ENCODE measurements at places on chromosomes 6 and 20. TPM values are rescaled to one million over a fixed set of nuclear protein-coding genes. Genes with fewer than 3 reads are reported as not detected.

The SYTL3 gene
- 4.6 TPM for total RNA-seq

The PRR18 gene
- total RNA-seq, result not detected

The GRM1 gene
- 0.17 TPM for total RNA-seq

The PBOV1 gene
- not detected for total RNA-seq

The ANKEF1 gene
- total RNA-seq, result 3.5 TPM

The KIF25 gene
- 0.26 TPM for total RNA-seq

The GNAS-AS1 gene
- total RNA-seq, result 0.33 TPM

The BPIFA1 gene
- total RNA-seq, result not detected

The GATA5 gene
- total RNA-seq, result 0.26 TPM

The SIRPB1 gene
- 0.17 TPM for total RNA-seq

The C6orf58 gene
- total RNA-seq, result not detected

The DOK5 gene
- total RNA-seq, result 16.9 TPM

The TULP4 gene
- 88.2 TPM for total RNA-seq

The PLCB1 gene
- total RNA-seq, result 13.4 TPM

The RNF39 gene
- not detected for total RNA-seq

The OR2B3 gene
- total RNA-seq, result not detected

The ROS1 gene
- total RNA-seq, result under 0.01 TPM

The RAB44 gene
- total RNA-seq, result under 0.01 TPM

The NRSN1 gene
- total RNA-seq, result not detected

The MAFB gene
- total RNA-seq, result 7.7 TPM

The SPTLC3 gene
- 5.9 TPM for total RNA-seq

The VSTM2L gene
- total RNA-seq, result 1.5 TPM

The NT5E gene
- 257 TPM for total RNA-seq

The SERPINB6 gene
- 83.9 TPM for total RNA-seq

The RRAGD gene
- 1.8 TPM for total RNA-seq

The SPATA25 gene
- total RNA-seq, result 3.6 TPM

The SAMD5 gene
- total RNA-seq, result 4.0 TPM

The F13A1 gene
- total RNA-seq, result under 0.01 TPM

The RFX6 gene
- not detected for total RNA-seq

The KHDC1L gene
- total RNA-seq, result not detected
